ENCODE measurements at places on chromosomes 7 and 10. TPM values are rescaled to one million over a fixed set of nuclear protein-coding genes. Genes with fewer than 3 reads are reported as not detected.

Gene TCERG1L
- 0.38 TPM for total RNA-seq

- DNase-seq: no peak
- H3K27me3 ChIP-seq: peaks cover 6% of the 10 kb centered on the region
- peak overlapping the region; percentile 78 for H3K27ac ChIP-seq
These were observed 10.5 kb upstream of the EBLN1 start for GRCh38 chr10:22228167-22228938.

- no peaks in the 10 kb centered on the region for H3K36me3 ChIP-seq
- peaks cover 19% of the 10 kb centered on the region for H3K4me1 ChIP-seq
- DNase-seq: no peak
- H3K4me3 ChIP-seq: no peak overlapping the region
These were observed 5.5 kb downstream of the AKR1B10 start for GRCh38 chr7:134532954-134533218.

GRCh38 chr7:127870231-127870907 lies 160.9 kb downstream of the LRRC4 start:
- no peaks in the 10 kb centered on the region for H3K4me1 ChIP-seq
- peaks cover 6% of the 10 kb centered on the region for H3K36me3 ChIP-seq
- no peaks in the 10 kb centered on the region for H3K27me3 ChIP-seq
- no peak for DNase-seq

- no peak for DNase-seq
- H3K4me3 ChIP-seq: no peak overlapping the region
- peaks cover 32% of the 10 kb centered on the region for H3K4me1 ChIP-seq
- H3K27me3 ChIP-seq: no peaks in the 10 kb centered on the region
- H3K27ac ChIP-seq: peak overlapping the region; percentile 74
These were observed 57.1 kb downstream of the STK17A start for GRCh38 chr7:43639858-43640491.

GRCh38 chr7:135970682-135971365 lies 6.3 kb downstream of the MTPN start:
- H3K4me1 ChIP-seq: peaks cover 24% of the 10 kb centered on the region
- no peak for DNase-seq
- H3K4me3 ChIP-seq: no peak overlapping the region
- H3K36me3 ChIP-seq: peaks cover 13% of the 10 kb centered on the region
- H3K27ac ChIP-seq: peak overlapping the region; percentile 7

Gene P4HA1
- total RNA-seq: 103 TPM

DNA sequence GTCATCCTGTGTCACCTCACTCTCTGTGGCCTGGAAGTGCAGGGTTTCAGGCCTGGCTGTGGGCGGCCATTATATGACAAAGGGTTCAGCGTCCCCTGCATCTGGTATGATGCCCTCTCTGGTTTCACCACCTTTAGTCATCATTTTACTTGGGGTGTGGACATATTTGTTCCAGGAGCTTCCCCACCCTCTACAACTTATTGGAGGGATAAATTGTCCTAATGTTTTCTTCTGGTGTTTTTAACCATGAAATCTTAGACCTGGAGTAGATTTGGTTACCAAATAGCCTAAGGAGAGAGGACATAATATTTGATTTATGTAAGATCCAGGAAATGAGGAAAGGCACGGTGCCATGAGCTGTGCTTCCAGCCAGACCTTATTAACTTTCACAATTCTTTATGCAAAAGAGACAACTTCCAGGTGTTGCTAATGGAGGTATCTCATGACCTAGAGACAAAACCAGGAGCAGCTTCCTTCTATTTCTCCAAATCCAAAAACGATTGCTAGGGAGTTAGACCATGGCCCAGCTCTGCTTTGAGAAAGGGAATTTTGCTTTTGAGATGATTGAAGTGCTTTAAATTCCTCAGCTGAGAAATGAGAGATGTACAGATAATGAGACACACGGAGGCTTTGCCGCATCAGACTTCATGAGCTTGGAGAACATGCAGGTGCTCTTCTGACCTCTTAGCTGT lies 20.9 kb downstream of the WBP1L start:
- no peak overlapping the region for H3K4me3 ChIP-seq
- no peak for DNase-seq
- peaks cover 65% of the 10 kb centered on the region for H3K4me1 ChIP-seq
- H3K36me3 ChIP-seq: no peaks in the 10 kb centered on the region
- H3K27me3 ChIP-seq: no peaks in the 10 kb centered on the region
- peak overlapping the region; percentile 96 for H3K27ac ChIP-seq

Gene SEMA3C
- total RNA-seq: 496 TPM

DNA sequence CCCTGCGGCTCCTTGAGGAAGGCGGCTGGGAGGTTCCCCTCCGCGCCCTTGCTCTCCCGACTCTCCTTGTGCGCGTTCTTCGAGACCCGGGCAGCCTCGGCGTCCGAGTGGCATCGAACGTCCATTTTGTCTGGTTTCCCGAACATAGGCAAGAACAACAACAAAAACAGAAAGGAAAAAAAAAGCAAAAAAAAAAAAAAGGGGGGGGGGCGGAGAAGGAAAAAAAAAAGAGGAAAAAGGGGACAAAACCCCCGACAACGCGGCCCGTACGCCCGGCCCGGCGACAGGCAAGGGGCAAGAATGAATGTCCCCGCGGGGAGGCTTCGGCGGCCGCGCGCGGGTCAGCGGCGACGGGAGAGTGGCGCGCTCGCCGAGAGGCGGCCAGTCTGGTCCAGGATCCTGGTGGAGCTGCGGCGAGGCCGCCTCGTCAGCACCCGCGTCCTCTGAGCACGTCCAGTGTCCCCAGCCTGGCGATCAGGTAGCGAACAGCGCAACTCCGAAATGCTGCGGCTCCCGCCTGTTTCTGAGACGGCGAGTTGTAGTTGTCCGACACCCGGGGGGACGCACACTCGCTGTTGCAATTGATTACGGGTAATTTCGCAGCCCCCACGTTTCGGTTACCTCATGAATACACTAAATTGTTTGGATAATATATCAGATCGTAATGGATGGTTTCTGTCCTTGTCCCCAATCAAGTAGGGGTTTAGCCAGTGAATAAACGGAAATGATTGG lies at the start of gene VAX1:
VAX1 (minus strand) TSS at position 360 of the 732 bp plus-strand sequence; CDS start at position 146, 214 bp downstream.
- peaks cover 91% of the 10 kb centered on the region for H3K27me3 ChIP-seq
- no peaks in the 10 kb centered on the region for H3K36me3 ChIP-seq
- H3K4me3 ChIP-seq: peak within 1 kb of the TSS; percentile 60
- H3K4me1 ChIP-seq: peaks cover 28% of the 10 kb centered on the region
- DNase-seq: no peak
- no peak within 1 kb of the TSS for H3K27ac ChIP-seq

Gene FAM25G
- not detected for total RNA-seq

Gene C10orf143
- 2.9 TPM for total RNA-seq

DNA sequence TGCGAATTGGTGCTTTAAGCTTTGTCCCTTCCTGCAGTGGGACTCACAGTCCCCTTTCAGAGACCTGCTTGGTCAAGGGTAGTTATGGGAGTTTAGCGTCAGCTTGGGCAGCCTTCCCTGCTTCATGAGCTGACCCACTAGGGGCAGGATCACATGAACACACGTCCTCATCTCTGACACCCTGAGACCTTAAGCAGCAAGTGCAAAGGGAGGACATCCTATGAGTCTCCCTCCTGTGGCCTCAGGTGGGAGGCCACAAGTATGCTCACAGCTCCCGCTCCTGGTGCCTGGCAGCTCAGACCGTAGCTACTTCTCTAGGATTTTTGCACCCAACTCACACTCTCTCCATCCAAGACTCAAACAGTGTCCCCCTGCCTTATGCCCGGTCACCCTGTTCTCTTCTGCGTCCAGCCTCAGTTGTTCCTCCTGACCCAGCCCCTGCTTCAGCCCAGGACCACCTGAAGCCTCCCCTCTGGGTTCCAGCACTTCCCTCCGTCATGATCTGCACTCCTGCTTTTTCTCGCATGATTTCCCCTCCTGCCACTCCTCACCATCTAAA lies 136.6 kb upstream of the FAM20C start:
- no peak overlapping the region for H3K4me3 ChIP-seq
- no peak for DNase-seq
- H3K27ac ChIP-seq: no peak overlapping the region
- peaks cover 20% of the 10 kb centered on the region for H3K27me3 ChIP-seq
- H3K4me1 ChIP-seq: no peaks in the 10 kb centered on the region
- no peaks in the 10 kb centered on the region for H3K36me3 ChIP-seq

DNA sequence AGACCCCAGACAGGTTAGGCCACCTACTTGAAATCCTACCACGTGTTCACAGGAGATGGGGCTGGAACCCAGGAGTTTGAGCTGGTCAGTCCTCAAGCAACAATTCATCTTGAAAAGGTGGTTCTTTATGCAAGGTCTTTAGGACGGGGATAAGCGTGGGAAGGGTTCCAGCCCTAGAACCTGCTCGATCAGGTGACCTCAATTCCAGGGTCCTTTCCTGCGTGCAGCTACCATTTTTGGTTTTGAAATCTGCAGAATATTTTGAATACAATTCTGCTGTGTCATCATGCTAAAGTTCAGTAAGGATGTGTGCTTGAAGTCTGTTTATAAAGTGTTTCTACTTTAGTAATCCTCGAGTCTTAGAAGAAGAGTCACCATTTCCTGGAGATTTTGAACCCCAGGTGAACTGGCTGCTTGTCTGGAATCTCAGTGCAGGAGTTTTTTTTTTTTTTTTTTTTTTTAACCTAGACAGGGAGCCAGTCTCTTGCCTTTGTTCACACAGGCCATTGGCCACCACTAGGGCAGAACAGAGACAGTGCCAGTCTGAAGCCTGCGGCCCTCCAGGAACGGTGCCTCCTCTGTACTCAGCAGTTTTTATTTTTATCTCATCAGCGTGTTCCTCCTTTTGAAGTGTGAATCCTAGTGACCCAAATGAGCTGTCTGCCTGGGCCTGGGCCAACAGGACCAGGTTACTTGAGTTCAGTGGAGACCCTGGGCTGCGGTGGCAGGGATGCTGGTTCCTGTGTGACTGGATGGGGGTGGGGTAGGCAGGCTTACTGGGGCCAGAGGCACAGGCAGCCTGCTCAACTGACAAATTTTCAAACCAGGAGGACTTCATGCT lies 54.6 kb downstream of the EEPD1 start:
- DNase-seq: no peak
- H3K4me3 ChIP-seq: no peak overlapping the region
- no peaks in the 10 kb centered on the region for H3K27me3 ChIP-seq
- peaks cover 87% of the 10 kb centered on the region for H3K4me1 ChIP-seq
- H3K36me3 ChIP-seq: no peaks in the 10 kb centered on the region

Gene IGFBP3
- total RNA-seq: 1,171 TPM

DNA sequence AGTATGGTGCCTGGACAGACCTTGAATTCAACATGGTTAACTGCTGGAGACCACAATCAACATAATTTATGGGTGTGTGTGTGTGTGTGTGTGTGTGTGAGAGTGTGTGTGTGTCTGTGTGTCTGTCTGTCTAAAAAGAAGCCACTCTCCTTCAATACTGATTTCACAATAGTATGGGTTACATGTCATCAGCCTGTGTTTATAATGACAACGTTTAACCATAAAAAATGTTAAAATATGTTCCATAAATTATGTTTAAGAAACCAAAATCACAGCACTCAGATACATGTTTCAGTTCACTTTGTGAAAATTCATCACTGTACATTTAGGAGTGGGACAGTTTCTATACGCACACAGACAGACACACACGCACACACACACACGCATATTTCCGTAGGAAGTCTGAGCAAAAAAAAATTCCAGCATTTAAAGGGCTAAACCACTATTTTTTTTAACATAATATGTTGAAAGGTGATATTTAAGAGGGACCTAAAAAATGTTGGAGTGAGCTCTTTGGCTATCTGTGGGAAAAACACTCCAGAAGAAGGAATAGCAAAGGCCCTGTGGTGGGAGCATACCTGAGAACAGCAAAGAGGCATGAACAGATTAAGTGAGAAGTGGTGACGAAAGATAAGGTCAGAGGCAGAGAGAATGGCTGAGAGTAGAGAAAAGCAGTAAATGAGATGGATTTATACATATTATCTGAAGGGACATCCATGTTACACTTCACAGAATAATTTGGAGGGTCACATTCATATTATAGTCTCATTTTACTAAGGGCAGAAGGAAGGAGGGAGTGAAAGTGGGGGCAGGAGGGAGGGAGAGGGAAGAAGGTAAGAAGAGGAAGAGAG lies 10.9 kb downstream of the PDZD8 start:
- H3K4me3 ChIP-seq: no peak overlapping the region
- H3K27me3 ChIP-seq: no peaks in the 10 kb centered on the region
- H3K36me3 ChIP-seq: no peaks in the 10 kb centered on the region
- peaks cover 29% of the 10 kb centered on the region for H3K4me1 ChIP-seq

Gene SUN3
- not detected for total RNA-seq

Gene KNDC1
- 23.7 TPM for total RNA-seq

- no peak overlapping the region for H3K27ac ChIP-seq
- peaks cover 64% of the 10 kb centered on the region for H3K27me3 ChIP-seq
- no peak for DNase-seq
These were observed 220.9 kb upstream of the KMT2E start for GRCh38 chr7:104793066-104793465.

DNA sequence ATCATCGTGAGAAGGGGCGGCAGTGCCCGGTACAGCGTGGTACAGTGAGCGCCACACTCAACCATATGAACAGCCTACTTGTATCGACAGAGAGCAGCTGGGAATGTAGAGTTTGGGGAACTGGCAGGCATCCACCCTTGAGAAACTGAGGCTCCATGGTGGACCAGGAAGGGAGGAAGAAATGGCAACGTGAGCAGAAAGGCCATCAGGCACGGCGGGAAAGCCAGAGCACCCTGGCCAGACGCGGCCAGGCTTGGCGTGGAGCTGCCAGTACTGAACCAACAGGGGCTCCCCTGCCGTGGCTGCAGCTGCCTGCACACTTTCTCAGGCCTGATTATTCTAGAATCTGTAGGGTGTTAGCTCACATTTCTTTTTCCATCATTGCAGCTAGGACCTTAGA lies 442.3 kb downstream of the PTPRN2 start:
- peaks cover 2% of the 10 kb centered on the region for H3K36me3 ChIP-seq
- no peak for DNase-seq
- no peaks in the 10 kb centered on the region for H3K4me1 ChIP-seq
- no peaks in the 10 kb centered on the region for H3K27me3 ChIP-seq

- H3K27me3 ChIP-seq: no peaks in the 10 kb centered on the region
- no peak for DNase-seq
- peaks cover 21% of the 10 kb centered on the region for H3K4me1 ChIP-seq
- peaks cover 21% of the 10 kb centered on the region for H3K36me3 ChIP-seq
- H3K4me3 ChIP-seq: no peak overlapping the region
These were observed 287.0 kb downstream of the MDFIC start for GRCh38 chr7:115208710-115209560.

- H3K4me1 ChIP-seq: peaks cover 10% of the 10 kb centered on the region
- H3K36me3 ChIP-seq: no peaks in the 10 kb centered on the region
- H3K27ac ChIP-seq: no peak overlapping the region
- no peak for DNase-seq
These were observed 124.8 kb upstream of the RPA3 start for GRCh38 chr7:7843240-7843639.

DNA sequence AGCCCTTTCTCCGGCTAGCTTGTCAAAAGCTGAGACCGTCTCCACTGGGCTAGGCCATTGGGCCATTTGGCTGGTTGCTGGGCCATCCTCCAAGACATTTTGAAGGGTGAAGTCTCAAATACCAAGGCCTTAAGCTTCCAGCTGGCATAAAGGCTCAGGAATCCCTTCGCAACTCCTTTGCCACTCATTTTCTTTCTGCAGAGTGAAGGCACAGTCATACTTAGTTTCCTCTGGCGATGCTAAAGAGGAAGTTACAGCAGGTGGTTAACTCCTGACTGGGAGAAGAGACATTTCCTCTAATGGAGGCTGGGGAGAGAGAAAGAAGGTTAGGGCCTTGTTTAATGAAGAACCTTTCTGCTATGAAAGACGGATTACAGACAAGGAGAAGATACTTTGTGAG lies 4.8 kb upstream of the REPIN1 start:
- H3K27me3 ChIP-seq: no peaks in the 10 kb centered on the region
- H3K27ac ChIP-seq: no peak overlapping the region
- peaks cover 36% of the 10 kb centered on the region for H3K4me1 ChIP-seq
- H3K36me3 ChIP-seq: no peaks in the 10 kb centered on the region
- no peak overlapping the region for H3K4me3 ChIP-seq
- no peak for DNase-seq

Gene C10orf105
- 0.11 TPM for total RNA-seq

Gene SLC39A12
- not detected for total RNA-seq

Measured in mesothelial cell of epicardium (in vitro differentiated cells).